H54 (cell line): ENCODE measurements at places on chromosomes 12 and 14.

DNA sequence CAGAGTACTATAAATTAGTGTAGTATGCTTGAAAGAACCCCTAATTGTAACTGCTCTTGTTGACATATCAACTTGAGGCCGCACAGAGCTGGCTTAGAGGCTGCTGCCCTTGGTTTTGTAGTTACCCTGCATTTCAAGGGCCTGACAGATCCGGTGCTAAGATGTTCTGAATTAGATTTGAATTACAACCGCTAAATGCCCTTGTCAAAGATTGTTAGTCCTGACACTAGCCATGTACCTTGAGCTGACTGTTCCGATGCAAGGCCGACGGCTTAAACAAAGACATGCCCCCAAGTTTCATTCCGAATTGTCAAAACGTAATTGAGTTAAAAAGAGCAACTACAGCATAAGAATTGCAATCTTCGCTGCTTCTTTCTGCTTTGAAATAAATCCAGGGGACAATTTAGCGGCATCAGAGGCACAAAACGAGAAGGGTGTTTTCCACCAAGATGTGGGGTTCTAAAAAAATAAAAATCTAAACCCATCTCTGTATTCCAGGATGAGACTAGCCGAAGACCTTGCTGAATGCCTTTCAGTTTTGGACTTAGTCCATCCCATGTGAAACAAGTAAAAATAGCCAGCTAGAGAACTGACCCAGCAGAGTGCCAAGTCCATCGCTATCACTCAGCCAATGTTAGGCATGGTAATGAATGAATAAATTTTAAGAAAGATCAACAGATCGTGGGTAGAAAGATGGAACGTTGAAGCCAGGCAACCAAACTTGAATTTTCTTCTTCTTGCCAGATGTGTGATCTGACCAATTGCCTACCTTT is 148.7 kb downstream of the DICER1 start:
- no peak for DNase-seq

- DNase-seq, result no peak
Observed at GRCh38 chr12:18935371-18935965, 194.1 kb upstream of the PLEKHA5 start.

- DNase-seq, result no peak
Observed at GRCh38 chr12:19882346-19882745, 443.1 kb downstream of the AEBP2 start.

- no peak for DNase-seq
Observed at GRCh38 chr14:76235628-76236027, 83.9 kb downstream of the GPATCH2L start.

DNA sequence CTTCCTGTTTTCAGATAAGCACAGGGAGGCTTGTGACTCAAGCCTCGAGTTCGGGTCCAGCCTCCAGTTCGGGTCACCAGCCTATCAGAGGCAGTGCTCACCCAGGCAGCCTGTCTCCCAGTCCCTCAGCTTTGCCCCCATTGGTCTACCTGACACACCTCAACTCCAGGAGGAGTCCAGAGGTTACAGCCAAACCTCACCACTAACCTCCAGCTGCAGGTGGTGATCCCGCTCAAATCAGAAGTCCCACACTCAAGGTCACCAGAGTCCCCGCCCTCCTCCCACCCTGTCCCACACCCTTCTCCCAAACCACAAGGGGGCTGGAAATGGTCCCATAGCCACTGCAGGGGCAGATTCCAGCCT is 42.1 kb downstream of the KDM2B start:
- DNase-seq, result peak; percentile 89

GRCh38 chr12:49295082-49295936 is at the start of gene PRPH:
PRPH (plus strand) TSS chr12:49295147; CDS start chr12:49295201, 54 bp downstream.
- no peak for DNase-seq

GRCh38 chr14:92584816-92585215 is 71.2 kb downstream of the RIN3 start:
- no peak for DNase-seq

DNA sequence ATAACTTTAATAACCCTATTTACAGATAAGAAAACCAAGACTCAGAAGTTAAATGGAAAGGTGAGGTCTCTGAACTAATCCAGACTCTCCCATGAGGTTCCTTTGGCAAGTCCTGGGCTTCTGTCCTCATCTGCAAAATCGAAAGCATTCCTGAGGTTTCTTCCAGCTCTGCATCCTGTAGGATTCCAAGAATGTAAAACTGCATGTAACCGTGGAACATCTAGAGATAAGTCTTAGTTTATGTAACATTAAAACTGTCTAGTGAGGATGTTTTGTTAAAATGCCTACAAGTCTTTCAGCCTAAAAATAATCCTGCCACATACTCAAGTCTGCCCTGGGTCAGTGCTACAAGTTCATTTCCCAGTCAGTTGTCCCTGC is 7.3 kb upstream of the ITFG2 start:
- no peak for DNase-seq

DNA sequence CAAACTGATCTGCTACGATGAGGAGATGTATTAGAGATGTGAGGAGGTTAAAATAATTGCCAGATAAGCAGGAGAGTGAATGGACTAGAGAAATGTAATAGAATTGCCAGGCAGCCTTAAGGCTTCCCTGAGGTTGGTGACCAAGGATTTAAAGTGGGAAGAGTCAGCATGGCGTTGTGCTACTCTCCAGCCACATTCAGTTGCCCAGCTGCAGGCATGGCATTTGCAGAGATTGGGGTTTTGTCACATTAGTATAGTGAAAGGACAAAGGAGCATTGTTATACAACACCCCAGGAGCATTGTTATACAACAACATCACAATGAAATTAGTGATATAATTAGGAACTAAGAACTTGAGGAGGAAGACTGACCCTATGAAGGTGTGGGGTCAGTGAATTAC is 31.7 kb downstream of the MARK3 start:
- no peak for DNase-seq

- no peak for DNase-seq
Observed at GRCh38 chr12:32025906-32026305, 66.7 kb downstream of the RESF1 start.

- no peak for DNase-seq
Observed at GRCh38 chr12:9741726-9742125, 8.8 kb upstream of the CLECL1 start.

DNA sequence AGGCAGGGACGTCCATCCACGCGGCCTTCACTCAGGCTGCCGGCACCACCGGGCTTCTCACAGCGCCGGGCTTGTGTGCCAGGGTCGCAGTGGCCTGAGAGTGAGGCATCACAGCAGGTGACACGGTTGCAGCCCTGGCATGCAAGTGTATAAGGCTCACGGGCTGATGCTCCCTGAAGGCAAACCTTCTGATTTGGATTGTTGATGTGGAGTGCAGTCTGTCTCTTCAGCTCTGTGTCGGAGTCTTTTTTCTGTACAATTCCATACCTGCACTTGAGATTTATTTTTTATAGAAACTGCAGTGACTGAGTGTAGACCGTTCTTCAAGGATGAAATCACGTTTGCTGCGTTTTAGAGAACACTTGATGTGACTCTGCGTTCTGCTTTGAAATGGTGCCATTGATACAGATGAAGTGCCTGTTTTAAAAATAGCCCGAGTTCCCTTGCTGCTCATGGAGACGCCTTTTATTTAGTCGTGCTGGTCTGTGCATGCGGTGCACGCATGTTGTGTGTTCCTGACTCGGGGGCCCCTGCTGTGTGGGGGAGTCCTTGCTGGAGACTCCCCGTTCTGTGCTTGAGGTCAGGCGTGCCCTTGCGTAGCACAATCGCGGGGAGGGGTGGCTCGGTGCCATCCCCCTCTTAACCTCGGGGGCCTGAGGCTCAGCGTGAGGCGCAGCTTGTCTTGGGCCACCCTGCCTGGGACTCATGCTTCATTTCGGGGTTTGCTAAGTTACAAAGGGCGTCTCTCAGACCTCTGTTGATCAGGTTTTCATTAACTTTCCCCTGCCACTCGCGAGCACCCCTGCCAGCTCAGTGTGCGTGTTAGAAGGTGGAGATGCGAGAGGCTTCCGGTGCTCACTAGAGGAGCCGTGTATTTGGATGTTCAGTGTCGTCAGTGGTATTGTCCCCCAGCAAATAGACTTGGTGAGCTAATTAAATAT is 21.6 kb upstream of the AMN start:
- no peak for DNase-seq

GRCh38 chr12:107326237-107326636 is 232.9 kb upstream of the CRY1 start:
- DNase-seq, result no peak
